ENCODE measurements at places on chromosomes 2 and 18.

- no peak for DNase-seq
Observed at GRCh38 chr2:116467243-116467642, 1347.2 kb upstream of the DDX18 start.

- peak; percentile 72 for DNase-seq
Observed at GRCh38 chr2:212451786-212452231, 86.8 kb downstream of the ERBB4 start.

DNA sequence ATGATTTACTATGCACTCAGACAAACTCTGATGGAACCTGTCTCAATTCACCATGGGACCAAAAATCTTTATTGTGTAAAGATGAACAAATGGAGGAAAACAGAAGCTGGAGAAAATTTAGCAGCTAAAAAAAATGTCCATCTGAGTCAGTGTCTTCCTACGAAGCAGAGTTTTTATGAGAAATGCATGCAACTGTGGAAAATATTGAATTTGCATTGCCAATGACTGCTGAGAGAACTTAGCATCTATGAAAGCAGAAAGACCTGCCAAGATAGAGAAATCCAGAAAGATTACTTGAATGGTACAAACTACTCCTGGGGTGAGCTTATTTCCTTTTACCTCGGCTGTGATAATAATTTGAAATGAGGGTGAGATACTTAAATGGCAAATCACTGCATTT is 289.7 kb upstream of the GCFC2 start:
- no peak for DNase-seq

DNA sequence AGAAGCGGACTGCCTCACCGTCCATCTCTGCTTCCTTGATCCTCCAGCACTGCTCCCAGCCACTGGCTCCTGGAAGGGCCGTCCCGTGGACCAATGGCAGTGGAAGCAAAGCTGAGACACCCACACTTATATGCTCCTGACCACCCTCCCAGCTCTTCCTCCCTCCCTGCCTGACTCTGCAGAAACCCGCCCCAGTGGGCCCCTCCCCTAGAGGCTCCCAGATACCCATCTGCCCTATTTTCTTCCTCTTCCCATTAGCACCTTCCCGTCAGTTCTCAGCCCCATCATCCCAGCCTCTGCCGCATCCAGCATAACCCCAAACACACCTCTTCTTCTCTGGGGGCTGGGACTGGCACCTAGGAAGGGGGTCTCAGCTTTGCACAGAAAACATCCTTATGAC is at the start of gene CLEC4F:
TSS of gene CLEC4F (minus strand) at position 101 of the 400 bp plus-strand sequence. CDS start at position 25, 76 bp downstream.
- no peak for DNase-seq

DNA sequence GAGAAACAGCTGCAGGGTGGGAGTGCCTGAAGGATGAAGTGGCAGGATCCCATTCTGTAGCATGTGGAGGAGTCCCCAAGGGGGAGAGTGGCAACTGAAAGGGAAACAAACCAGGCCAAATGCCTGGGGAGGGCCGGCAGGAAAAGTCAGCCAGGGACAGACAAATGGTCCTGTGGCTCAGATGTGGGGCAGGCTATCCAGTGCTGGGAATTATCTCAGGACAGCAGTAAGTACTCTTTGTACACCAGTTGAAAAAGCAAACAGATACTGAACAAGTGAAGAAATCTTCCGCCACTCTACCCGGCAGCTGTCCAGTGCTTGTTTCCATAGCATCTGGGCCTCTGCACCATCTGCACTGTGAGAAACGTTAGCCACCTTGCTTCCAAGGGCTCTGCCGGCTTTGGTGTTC is 408.9 kb downstream of the LRATD1 start:
- DNase-seq = peak; percentile 13

- no peak for DNase-seq
Observed at GRCh38 chr2:240319855-240320203, 115.6 kb upstream of the GPC1 start.

- DNase-seq = no peak
Observed at GRCh38 chr2:205043285-205043684, 498.0 kb downstream of the PARD3B start.

DNA sequence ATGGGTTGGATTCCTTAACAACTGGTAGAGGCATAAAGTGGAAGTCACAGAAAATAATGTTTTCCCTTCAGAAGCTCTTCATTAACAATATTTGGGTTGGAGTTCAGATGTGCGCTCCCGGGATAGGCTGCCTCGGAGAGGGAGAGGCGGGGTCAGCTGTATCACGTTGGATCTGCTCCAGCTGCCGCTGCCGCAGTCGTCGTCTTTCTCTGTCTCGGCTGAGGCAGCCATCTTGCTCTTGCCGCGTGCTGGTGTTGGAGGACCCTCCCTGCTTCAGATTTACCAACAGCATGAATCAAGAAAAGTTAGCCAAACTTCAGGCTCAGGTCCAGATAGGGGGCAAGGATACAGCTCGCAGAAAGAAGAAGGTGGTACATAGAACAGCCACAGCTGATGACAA is 35.1 kb downstream of the TANC1 start:
- no peak for DNase-seq

DNA sequence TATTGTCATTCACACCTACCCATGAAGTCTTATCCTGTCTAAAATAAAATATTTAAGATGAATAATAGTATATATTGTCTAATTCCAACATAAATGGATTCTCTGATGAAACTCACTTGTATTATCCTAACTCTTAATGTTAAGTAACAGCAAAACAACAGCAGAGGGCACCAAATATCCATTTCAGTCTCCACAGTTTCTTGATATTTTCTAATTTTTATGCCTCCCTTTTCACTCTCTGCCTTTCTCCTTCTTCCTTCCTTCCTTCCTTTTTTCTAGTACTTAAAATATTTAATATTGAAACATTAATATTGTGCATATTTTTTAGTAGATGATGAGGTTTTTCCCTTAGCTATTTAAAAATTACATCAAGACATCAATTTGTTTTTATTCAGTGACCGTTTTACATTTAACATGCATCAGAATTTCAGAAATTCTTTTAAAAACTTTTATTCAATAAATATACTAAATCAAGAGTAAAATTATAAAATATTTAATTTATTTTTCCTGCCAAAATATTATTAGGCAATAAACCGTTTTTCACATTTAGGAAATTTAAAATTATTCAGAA is 97.6 kb downstream of the WDR7 start:
- DNase-seq = peak; percentile 79

DNA sequence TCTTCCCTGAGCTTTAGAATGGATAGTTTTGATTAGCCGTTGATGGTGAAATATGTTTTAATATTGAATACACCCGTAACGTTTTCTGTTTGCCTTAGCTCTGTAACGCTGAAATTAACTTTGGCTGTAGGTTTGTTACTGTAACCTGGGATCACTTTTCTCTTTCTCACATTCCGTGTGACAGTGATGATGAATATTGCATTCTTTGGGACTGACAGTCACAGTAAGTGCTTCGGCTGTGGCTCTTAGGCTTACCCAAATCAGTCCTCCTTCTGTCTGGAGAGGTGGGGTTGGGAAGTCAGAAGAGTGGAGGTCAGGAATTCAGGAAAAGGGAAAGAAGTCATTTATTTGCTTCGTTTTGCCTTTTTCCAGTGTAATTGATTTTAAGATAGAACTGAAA is 18.0 kb downstream of the RMC1 start:
- DNase-seq = no peak

- no peak for DNase-seq
Observed at GRCh38 chr2:30577151-30577550, 130.1 kb downstream of the LCLAT1 start.

DNA sequence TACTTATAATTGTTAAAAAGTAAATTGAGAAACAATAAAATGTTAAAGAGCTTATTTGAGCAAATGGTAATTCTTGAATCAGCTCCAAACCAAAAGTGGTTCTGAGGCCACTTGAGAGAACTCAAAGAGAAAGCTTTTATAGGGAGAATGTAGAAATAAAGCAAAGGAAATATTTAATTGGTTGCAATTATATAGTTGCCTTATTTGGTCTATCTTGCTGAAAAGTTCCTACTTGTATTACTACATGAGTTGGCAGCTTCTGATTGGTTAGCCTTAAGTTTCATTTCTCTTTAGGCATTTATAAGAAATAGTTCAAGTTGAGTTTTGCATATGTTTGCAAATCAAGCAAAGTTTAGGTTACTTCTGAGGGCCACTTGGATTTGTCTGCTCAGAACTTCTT is 38.1 kb downstream of the SCN2A start:
- peak; percentile 27 for DNase-seq

DNA sequence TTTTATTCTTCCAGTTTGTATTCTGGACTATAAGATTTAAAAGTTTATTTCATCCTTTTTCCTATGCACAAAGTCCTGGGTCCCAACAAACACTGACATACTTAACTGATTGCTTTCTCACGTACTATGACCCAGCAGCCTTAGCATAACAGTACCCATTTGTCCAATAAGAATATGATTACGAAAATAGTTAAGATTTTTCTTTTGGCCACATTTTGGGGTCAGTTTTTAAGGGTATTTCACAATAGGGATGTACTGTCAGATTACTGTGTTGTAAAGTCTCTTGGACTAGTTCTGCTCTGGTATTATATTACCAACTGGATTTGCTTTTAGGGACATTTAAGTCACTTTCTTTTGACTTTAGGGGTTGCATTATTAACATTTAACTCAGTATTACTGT is 46.1 kb downstream of the TTC39C start:
- peak; percentile 82 for DNase-seq

GRCh38 chr2:16123856-16124780 is 183.8 kb downstream of the MYCN start:
- DNase-seq = no peak

DNA sequence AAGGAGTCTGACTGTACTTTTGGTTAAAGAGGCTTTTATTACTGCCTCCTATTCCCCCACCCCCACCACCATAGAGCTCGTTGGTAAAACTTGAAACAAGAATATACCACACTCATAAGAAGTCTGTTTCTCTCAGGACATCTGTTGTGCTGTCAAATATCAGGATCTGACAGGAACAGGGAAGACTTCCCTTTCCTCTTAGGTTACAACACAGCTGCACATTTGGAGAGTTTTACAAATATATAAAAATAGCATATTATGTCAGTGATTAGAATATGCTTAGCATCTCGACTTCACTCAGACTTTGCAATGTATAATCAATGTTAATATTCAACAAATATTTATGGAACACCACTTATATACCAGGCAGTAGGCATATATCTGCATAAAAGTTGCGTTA is 439.6 kb upstream of the REG3G start:
- no peak for DNase-seq

- DNase-seq = no peak
Observed at GRCh38 chr2:181673173-181673572, 7.1 kb downstream of the NEUROD1 start.

DNA sequence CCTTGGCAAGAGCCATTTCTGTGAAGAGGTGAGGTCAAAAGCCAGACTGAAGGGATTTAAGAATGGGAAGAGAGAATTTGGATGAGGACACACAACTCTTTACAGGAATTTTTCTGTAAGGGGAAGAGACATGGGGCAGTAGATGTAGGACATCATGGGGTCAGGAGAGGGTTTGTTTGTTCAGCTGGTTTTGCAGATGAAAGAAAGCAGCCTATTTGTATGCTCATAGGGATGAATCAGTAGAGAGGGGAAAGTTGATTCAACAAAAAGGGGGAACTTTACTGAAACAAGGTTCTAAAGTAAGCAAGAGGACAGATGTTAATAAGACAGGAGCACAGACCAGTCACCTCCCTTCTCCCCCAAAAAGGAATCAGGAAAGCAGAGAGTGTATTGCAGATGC is 11.2 kb downstream of the SCG2 start:
- DNase-seq = peak; percentile 51

GRCh38 chr2:19416083-19416482 is 57.7 kb upstream of the OSR1 start:
- no peak for DNase-seq

- DNase-seq = peak; percentile 74
Observed at GRCh38 chr2:133884739-133885381, 316.6 kb upstream of the NCKAP5 start.
